ENCODE measurements at places on chromosomes 11 and 22.
A peak's percentile ranks its signal among the peaks of the same experiment; 100 is the strongest.

GRCh38 chr11:133164986-133165385 is 367.3 kb downstream of the OPCML start:
- no peak for DNase-seq

DNA sequence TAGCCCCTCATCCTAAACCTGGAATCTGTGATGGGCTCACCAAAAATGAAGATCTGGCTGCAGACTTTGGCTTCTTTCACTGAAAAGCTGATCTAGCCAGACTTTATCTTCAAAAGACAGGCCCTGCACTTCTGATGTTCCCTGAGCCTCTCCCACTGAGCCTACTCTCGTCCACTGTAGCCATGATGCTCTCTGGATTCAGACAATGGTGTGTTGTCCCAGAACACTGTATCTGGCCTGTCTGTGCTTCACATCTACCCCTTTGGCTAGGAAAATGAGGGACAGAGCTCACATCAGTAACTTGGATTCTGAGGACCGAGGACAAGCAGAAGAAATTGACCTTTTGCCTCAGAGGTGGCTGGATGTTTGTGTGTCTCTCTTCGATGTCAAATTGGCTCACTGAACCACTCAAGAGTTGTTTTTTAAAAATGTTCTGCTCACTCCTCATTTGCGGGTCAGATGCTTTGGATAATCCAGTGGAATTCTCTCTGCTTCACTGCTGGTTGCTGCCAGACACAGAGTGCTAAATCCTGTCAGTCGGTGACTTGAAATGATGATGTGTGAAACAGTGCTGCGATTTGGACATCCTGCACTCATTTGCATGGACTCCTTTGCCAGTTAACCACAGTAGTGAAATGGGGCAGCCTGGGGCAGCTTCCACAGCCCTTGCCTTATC is 67.5 kb downstream of the ARFGAP2 start:
- DNase-seq: no peak

DNA sequence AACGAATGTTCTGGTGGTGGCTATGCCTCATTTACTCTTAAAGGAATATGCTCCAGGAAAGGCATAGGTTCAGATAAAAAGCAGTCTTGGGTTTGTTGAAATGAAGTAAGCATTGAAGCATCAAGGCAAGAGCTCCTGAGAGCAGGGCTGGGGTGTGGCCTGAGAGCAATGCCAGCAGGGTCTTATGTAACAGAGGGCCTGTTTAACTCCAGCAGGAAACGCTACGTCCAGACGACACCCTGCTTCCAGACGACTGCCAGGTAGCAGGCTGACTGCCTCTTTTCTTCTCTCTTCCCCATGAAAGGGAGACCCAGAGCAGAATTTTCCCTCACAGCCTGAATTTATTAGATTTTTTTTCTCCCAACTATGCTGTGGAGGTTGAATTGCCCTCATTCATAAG is 127.2 kb upstream of the SLC5A12 start:
- DNase-seq: peak; percentile 7

- no peak for DNase-seq
These were observed 154.2 kb upstream of the NAV2 start for GRCh38 chr11:19558189-19558986.

DNA sequence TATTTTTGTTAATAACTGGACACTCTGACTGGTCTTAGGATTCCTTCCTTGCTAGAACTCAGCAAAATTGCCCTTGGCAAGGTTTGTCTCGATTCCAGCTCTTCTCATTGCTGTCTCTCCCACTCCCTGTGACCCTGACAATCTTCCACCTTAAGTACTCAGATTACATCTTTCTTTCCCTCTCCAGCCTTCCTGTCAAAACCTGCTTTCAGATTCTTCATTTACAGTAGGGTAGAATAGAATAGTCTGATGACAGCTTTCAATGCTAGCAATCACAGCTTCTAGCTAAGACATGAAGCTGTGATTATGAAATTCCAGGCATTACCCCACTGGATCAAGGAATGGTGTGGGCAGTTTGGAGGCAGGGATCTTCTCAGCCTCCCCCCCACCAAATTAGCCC is 39.2 kb upstream of the LMO2 start:
- no peak for DNase-seq

DNA sequence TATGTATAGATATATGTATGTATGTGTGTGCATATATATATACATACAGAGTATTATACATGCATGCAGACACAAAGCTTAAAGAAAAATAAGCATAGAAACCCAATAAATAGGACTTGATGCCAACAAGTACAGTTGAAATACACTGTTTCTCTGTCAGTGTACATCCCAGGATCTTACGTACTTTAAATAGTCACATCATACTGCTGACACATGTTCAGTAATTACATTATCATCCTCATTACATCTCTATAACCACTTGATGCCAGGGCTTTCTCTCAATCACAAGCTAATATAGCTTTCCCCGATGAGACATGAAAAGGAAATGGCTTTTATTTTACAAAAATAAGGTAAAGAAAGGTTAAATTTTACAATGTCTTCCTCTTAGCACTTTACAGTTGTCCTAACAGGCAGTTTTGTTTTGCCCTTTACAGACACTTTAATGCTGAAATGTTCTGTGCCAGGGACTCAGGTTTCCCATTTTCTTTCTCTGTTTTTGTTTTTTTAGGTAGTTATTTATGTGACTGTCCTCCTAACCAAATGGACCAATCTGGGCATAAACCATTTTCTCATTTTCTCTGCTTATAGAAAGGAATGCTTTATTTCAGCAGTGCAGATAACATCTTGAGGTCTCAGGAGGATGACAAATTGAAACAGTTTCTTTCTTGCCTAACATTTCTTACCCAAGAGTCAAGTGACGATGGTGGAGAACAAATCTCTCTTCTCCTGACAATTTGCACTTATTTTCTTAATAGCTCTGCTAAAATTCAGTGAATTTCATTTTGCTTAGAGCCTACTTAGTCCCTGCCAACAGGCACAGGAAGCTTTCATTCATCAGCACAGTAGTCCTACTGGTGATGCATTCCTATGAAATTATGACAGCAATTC is 350.2 kb downstream of the TTC28 start:
- no peak for DNase-seq

DNA sequence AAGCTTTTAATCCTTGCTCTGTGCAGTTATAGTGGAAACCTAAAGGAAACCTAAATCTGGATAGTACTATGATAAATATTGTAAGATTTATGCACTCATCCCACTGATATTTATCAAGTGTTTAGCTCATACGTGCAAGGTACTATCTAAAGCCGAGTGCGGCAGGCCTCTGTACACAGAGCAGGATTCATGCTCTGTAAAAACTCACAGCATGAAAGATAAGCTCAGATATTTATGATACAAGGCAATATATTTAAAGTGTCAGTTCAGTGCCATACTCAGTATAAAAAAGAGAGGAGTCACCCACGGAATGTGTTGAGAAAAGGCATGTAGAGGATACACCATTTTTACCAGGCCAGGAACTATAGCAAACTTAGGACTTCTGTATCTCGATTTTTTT is 66.2 kb downstream of the MAML2 start:
- DNase-seq: no peak

- no peak for DNase-seq
These were observed 81.2 kb upstream of the RASSF10 start for GRCh38 chr11:12927886-12928285.

GRCh38 chr11:33500861-33501479 is 199.7 kb downstream of the C11orf91 start:
- no peak for DNase-seq

- DNase-seq: no peak
These were observed 72.2 kb downstream of the CCDC73 start for GRCh38 chr11:32722255-32722654.

DNA sequence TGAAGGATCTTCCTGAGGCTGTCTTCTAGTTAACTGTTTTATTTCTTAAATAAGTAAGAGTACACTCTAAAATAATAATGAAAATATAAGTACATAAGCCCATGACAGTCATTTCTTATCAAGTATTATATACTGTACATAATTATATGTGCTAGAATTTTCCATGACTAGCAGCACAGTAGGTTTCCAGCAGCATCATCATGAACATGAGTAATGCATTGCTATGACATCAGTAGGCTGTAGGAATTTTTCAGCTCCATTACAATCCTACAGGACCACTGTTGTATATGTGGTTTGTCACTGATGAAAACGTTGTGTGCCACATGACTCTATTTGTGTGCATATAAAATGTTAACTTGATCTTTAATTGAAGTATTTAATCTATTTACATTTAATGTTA is 22.0 kb downstream of the ZNF202 start:
- DNase-seq: no peak

- no peak for DNase-seq
These were observed 174.2 kb downstream of the ETS1 start for GRCh38 chr11:128412847-128413791.

DNA sequence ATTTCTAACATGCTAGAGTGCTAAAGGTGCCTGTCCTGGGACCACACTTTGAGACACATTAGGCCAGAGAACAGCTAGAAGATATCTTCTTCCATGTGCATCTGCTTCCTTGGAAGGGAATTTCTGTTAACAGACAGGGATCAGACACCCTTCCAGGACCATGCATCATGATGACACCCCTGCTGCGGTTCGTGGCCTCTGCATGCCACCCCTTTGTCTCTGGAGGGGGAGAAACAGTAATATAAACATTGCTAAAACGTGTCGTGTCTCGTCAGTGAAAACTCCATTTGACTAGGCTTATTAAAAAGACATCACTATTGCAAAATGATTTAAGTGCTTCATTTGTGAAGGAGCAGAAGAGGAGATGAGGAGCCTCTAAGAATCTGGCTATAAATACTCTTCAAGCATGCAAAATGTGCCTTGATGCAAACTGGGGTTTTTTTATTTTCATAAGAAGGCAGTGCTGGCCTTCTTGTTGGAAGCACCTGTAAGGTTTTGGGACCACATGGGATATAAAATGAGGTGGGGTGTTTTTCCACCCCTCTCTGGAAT is 141.6 kb downstream of the MYO18B start:
- DNase-seq: no peak

- DNase-seq: no peak
These were observed 189.0 kb upstream of the NARS2 start for GRCh38 chr11:78763664-78764063.

DNA sequence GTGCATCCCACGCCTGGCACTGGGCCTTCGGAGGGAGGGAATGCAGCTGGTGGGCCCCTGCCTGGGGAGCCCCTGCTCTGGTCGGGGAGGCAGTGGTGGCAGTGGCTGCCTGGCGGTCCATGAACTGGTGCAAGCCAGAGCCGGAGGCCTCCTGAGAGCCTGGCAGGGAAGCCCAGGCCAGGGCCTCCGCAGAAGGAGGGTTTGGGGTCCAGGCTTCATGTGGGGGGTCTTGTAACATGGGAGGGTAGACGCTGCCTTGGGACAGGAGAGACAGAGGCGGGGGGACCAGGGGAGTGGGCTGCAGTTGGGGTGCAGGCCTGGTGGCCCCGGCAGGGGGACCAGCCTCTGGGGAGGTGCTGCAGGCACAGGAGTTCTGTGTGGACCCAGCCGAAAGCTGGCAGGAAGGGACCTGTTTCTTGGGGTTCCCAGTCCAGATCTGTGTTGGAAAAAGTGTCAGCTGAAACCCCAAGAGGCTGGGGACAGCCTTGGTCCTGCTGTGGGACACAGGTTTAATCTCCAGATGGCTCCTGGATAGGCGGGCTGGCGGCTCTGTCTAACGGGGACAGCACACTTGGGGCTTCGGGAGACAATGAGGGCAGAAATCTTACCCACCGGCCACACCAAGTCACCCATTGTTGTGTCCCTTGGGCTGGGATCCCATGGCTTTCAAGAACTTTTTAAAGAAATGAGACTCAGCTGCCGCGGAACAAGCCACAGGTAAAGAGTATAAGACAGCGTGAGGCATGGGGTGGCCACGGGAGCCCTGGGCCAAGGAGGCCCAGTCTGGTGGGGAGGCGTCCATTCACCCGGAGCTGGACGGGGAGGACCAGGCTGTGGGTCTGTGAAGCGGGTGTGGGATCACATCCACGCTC is 73.5 kb downstream of the KCNQ1 start:
- no peak for DNase-seq

GRCh38 chr22:32103658-32104315 is 55.3 kb downstream of the C22orf42 start:
- peak; percentile 91 for DNase-seq

- no peak for DNase-seq
These were observed 247.6 kb downstream of the CADM1 start for GRCh38 chr11:115256397-115257197.

DNA sequence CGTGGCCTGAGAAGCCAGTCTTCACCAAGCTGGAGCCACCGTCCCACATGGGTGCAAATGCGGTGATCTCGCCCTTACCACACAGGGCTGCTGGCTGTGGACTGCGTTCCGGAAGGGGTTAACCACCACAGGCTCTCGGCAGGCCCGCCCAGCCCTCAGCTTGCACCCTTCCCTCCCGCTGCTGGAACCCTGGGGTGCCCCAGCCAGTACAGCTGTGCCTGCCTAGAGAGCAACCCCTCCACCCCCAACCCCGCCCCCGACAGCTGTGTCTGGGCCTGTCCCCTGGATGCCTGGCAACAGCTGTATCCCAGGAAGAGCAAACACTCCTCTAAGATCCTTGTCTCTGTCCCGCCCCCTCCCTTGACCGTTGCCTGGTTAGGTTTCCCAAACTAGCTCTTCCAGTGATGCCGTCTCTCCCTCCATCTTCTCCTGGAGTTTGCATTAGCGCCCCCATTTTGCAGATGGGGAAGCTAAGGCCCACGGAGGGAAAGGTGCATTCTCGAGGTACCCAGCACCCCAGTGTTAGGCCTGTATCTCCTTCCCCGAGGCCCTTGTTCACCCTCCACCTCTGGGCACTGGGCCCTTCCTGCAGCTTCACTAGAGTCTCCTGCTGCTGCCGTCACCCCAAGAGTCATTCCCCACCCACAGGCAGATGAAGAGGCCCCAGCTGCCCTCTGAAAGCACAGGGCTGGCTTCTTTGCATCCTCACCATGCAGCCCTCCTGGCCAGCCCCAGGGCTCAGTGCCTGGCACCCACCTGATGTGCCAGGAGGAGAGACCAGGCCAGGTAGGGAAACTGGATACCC is 12.6 kb upstream of the COX8A start:
- DNase-seq: no peak

GRCh38 chr11:34363363-34364084 is 5.7 kb upstream of the ABTB2 start:
- DNase-seq: no peak

GRCh38 chr11:105953886-105954285 is 68.2 kb downstream of the MSANTD4 start:
- no peak for DNase-seq

DNA sequence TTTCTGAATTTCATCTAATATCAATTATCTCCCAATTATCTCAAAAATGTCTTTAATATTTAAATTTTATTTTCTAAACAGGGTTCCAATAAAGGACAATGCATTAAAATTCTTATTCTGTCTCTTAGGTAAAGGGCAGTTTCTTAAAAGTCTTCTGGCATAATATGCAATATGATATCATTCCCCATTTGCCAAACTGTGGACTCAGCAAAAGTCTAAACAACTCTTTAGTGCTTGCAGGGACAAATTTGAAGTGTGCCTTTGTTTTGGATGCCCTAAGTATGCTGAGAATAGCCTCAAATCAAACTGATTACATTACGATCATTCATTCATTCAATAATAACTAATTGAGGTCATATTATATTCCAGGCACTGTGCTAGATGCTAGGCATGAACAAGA is 281.0 kb upstream of the KIRREL3 start:
- DNase-seq: no peak
